ENCODE measurements at places on chromosomes 2 and 18.

DNA sequence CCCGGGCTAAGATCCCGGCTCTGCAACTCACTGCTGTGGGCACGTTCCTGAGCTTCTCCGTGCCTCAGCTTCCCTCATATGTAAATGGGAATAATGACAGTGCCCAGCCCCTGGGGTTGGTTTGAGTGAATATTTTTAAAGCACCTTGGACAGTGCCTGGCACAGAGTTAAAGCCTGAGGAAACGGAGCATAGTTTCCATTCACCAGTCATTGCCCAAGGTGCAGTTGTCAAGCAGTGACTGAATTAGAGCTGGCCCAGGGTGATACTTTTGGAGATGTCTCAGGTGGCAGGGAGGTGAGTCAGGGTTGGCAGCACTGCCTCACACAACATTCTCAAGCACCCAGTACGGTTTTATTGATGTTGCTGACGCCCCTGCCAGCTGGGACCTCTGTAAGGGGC is 12.2 kb downstream of the TMEM177 start:
- no peak for DNase-seq

DNA sequence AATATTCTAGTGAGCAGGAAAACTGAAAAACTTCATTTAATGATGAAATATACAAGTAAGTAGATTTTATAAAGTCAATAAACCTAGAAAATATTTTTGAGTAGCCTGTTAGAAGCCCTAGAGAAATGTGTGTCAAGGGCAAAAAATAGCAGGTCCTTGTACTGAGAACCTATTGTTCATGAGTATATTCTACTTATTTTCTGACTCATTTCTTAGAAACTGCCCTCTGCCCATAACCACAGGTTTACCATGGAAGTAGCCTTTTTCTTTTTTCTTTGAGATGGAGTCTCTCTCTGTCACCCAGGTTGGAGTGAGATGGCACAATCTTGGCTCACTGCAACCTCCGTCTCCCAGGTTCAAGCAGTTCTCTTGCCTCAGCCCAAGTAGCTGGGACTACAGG is 19.4 kb upstream of the SELENOI start:
- DNase-seq = no peak

GRCh38 chr2:233124421-233125080 is 64.4 kb downstream of the INPP5D start:
- no peak for DNase-seq

GRCh38 chr2:219155054-219155644 is 5.5 kb downstream of the NHEJ1 start:
- DNase-seq = peak; percentile 69

- DNase-seq = no peak
These were observed 139.1 kb downstream of the C1D start for GRCh38 chr2:67923696-67924095.

GRCh38 chr18:47560723-47561715 is 309.6 kb upstream of the SKOR2 start:
- no peak for DNase-seq

GRCh38 chr18:4251206-4251605 is 203.9 kb downstream of the DLGAP1 start:
- no peak for DNase-seq
